Thoracic aorta (tissue), 2 donors: ENCODE measurements at places on chromosomes 7 and 10.

GRCh38 chr10:46285300-46285699 lies 1.5 kb upstream of the ANTXRL start:
- DNase-seq: no peak

GRCh38 chr10:132276179-132276675 lies 31.5 kb downstream of the STK32C start:
- no peak for DNase-seq

DNA sequence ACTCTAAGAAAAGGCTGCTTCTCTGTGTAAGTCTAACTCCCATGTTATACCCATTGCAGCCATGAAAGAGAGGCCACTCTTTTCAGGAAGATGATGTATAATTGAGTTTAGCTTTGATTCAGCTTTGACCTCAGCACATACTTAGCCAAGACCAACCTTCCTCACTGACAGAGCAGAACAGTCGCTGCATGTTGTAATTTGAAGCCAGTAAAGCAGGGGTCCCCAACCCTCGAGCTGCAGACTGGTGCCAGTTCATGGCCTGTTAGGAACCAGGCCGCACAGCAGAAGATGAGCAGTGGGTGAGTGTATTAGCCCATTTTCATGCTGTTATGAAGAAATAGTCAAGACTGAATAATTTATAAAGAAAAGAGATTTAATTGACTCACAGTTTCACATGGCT lies 223.9 kb downstream of the GPR158 start:
- DNase-seq: no peak

DNA sequence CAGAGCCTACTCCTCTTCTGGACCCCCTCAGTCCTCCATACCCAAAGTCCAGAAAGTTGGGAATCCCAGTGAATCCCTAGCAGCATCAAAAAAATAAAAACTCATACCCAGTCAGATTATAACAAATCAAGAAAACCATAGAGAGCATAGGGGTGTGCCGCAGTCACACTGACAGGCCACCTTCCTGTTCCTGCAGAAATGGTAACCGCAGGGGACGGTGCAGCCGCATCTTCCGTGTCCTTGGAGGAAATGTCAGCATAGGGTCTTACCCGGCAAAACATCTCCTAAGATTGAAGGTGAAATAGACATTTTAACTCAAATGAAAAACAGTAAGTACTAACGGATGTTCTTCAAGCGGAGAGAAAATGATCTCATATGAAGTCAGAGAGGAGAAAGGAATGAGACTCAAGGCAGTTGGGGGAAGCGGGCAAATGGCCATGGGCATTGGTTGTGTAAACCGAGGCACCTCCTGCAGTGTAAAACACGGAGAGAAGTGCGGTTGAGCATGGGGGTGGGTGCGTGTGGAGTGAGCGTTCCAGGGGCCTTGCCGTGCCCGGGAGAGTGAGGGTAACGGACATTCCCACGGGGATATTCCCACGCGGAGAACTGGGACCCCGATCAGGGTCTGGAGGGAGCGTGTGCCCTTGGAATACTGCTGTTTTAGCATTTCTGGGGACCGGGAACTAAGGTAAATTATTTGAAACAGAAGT lies 110.8 kb downstream of the NKX6-2 start:
- DNase-seq: no peak

DNA sequence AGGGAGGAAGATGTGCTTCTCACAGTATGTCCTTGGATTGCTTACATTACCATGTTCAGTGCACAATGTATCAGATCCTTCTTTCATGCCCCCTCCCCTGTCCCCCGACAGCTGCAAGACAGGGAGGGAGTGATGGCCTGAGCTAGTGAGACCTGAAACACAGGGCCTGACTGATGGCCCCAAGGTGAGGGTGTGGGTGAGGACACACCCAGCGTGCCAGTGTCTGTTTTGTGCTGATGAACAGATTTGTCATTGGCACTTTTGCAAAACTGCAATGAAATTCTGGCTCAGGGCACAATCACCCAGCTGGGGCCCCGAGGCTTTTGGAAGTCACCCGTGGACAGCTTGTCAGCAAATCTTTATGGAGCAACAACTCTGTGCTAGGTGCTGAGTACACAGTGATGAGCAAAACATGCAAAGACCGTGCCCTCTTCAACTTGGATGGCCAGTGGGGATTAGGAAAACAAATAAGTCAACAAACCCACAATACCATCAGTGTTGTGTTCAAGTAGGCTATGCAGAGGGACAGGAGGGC lies 59.4 kb upstream of the EMX2 start:
- DNase-seq: no peak

- no peak for DNase-seq
Observed at GRCh38 chr7:3805151-3805550, 504.1 kb downstream of the SDK1 start.

- no peak for DNase-seq
Observed at GRCh38 chr7:14850039-14850438, 52.5 kb downstream of the DGKB start.

GRCh38 chr10:35341521-35341920 lies 5.2 kb downstream of the CCNY start:
- DNase-seq: no peak

DNA sequence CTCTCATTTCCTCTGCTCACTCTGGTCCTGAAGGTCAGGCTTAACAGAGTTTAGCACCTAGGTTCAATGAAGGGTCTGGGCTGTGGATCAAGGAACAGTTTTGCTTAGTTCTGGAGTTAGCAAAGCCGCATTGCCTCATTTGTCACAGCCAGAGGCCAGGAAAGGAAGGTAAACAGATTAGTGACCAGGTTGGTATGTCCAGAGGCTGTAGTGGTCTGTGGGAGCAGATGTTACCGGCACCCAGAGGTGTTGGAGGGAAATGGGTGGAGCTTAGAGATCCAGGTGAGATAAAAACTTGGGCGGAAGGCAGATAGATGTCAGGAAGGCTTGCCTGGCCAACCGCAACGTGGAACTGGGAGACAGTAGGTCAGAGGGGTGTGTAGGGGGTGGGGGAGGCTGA lies 36.6 kb upstream of the ZMIZ2 start:
- DNase-seq: no peak

DNA sequence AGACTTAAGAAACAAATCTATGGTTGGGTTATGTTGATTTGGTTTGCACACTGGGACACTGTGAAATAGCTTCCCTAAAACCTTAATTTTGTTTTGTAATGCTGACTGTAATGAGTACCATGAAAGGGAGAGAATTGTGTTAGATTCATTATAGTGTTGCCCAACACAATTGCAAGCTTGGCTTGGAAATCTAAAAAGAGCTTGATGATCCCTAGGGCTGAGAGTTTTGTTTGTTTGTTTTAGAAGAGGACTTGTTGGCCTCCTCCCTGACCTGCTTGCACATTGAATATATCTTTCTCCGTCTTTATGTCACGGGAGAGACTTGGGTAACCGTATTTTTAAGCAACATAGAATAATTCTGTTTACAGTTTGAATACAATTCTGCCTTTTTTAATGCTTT lies 410.1 kb downstream of the ARL4A start:
- DNase-seq: no peak

- no peak for DNase-seq
Observed at GRCh38 chr7:153943861-153944260, 108.3 kb upstream of the DPP6 start.

GRCh38 chr7:13933536-13933935 lies 55.9 kb downstream of the ETV1 start:
- no peak for DNase-seq

DNA sequence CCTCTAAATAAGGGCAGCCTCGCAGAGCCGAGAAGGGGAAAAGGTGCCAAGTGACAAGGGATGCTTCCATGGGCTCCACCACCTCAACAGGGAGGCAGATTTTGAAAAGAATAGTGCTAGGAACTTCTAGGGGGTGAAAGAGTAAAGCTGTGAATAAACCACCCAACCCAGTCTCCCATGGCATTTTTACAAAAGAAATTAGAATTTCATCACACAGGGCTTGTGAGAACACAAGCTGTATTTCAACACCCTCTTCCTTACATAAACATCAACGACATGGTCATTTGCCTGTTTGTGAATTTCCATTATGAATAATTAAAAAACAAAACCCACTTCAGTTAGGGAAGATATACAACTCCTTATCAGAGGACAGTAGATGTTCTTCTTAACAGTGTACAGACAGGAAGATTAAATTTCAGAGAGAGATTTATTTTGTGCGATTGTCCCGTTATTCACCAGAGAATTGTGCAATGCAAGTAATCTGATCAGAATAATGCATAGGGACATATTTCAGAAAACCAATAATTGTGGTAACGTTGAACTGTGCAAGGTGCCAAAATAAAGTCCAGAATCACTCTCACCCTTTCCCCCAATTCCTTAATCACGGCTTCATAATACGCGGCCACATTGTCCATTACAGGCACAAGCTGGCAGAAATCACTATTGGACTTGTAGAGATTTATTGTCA lies 207.8 kb upstream of the MGMT start:
- no peak for DNase-seq

DNA sequence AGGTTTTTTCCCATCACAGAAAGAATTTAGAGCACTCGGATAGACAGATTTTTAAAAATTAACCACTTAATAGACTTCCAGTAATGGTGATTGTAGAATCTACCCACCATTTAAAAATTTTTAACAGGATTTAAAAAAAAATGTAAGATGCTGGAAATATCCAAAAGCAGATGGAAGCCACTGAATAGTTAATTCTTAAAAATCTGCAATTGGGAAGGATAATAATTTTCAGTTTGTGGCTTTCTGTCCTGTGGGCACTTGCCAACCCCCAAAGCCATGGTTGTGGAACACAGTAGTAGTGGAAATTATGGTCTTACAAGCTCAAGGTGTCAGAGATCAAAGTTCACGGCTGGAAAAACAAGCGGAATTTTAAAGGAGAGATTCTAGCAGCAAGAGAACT lies 101.0 kb upstream of the SP4 start:
- DNase-seq: no peak

- no peak for DNase-seq
Observed at GRCh38 chr10:124649214-124649613, 95.0 kb downstream of the FAM53B start.

DNA sequence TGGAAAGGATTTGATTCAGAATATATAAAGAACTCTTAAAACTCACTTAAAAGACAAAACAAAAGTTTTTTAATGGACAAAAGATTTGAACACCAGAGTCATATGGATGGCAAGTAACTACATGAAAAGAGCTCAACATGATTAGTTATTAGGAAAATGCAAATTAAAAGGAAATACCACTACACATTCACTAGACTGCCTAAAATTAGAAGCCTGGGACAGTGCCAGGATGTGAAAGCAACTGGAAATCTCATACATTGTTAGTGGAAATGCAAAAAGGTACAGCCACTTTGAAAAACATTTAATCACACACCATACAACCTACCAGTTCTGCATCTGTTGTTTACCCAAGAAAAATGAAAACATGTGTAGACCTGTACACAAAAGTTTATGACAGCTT lies 48.8 kb downstream of the RALA start:
- no peak for DNase-seq

GRCh38 chr7:96248405-96248804 lies 73.5 kb downstream of the SLC25A13 start:
- DNase-seq: no peak

- no peak for DNase-seq
Observed at GRCh38 chr10:80421707-80422536, 13.6 kb downstream of the PRXL2A start.

- DNase-seq: no peak
Observed at GRCh38 chr7:4820405-4820966, 41.3 kb downstream of the PAPOLB start.

- no peak for DNase-seq
Observed at GRCh38 chr10:73338801-73339368, 19.8 kb downstream of the CFAP70 start.
